ENCODE measurements at places on chromosomes 6 and 20.

DNA sequence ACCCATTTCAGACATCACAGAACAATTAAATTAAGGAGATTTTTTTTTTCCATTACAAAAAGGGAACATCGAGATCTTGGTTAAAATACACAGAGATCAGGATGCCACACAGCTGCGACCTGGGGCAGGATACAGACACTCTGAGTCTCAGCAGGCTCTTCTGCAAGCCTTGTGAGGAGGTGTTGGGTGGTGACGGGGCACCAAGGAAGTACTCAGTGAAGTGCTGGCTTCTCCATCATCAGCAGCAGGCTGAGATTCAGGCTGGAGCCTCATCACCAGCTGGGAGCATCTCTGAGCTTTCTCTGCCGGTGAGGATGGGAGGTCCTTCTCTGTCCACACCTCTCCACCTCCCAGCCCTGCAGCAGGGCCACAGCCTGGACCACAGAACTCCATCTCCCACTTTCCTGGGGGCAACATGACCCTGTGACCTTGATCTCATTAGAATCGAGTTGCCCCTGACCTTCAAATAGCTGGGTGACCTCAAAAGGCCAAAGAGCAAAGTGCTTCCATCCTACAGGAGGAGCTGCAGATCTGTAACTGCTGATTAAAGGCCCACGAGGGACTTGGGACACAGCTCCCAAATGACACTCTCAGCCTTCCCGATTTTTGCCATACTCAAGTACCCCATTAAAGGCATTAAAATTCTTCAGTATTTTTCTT, 16.0 kb downstream of the PMEPA1 start:
- no peak for DNase-seq

- no peak for DNase-seq
Measured at GRCh38 chr20:35690265-35690664, 8.9 kb downstream of the NFS1 start.

GRCh38 chr20:53104884-53105283, 132.7 kb downstream of the TSHZ2 start:
- no peak for DNase-seq

- DNase-seq, result no peak
Measured at GRCh38 chr6:168999392-168999791, 254.3 kb downstream of the THBS2 start.

GRCh38 chr6:25630508-25631278, 21.3 kb upstream of the SCGN start:
- DNase-seq, result no peak

- no peak for DNase-seq
Measured at GRCh38 chr20:51826372-51826771, 24.1 kb upstream of the SALL4 start.

GRCh38 chr6:13635948-13636658, 21.0 kb downstream of the NOL7 start:
- DNase-seq, result no peak

DNA sequence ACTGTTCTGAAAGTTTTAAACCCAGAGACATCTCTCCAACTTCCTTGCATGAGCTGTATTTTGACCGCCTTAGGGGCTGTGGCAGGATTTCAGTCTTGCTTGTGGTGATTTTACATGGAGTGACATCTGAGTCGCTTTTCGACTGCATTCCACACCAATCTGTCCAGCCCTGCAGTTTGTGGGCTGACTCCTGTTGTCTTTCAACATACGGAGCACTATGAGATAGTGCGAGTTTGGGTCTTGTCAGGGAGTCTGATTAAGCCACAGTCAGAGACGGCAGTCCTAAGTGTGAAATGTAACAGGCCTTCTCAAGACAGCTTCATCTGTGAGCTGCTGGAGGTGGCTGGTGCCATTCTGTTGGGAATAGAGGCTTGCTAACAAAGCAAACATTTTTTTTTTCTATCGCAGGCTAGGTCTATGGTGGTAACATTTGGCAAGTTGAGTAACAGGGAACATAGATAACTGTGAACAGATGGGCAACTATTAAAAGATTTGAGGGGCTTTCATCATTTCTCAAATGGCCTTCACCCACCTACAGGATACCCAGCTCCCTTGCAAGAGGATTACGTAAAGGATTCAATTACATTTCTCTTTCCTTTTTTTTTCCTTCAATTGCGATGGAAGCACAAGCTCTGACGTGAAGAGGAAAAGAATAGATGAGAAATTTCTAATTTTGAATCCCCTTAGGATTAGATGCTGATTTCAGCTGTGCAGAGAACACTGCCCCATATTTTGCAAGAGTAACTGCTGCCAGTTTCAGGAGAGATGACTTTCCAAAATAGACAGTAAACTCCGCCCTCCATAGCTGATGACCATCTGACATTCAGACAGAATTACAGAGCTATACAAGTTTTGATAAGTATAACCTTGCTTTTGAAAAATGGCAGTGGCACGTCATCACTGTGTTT, 25.1 kb downstream of the CAP2 start:
- DNase-seq, result no peak

All from activated CD8-positive, alpha-beta memory T cell treated with anti-CD3 and anti-CD28 coated beads for 4 hours (primary cell).